ENCODE measurements at places on chromosomes 12 and 14.

GRCh38 chr14:70666361-70666686 is 24.6 kb downstream of the TTC9 start:
- DNase-seq, result no peak

DNA sequence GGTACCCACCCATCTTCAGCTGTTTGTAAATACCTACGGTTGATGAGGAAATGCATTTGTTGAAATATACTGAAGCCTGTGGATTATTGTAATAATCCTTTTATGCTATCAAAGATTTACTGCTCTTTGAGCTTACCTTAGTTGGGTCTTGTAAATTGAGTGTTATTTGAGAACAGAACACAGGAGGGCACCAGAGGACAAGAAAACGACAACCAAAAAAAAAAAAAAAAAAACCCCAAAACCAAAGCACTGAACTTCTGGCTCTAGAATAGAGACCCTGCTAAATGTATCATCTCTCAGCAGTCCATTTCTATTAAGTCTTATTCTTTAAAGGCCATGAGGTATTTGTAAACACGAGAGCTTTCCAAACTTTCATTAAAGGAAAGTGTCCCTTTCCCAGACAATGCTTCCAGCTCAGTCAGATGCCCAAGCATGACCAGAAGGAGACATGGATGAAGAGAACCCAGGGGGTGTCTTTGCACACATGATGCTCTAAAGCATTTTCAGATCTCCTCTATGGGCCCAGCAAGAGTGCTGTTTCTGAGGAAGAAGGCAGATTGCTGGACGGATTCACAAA is 763.9 kb downstream of the NRXN3 start:
- DNase-seq, result no peak

- DNase-seq, result no peak
Observed at GRCh38 chr12:14367040-14367661, 1.7 kb downstream of the ATF7IP start.

GRCh38 chr14:105855893-105856675 is 329.7 kb downstream of the TMEM121 start:
- DNase-seq, result no peak

GRCh38 chr12:94272280-94272679 is 123.9 kb downstream of the PLXNC1 start:
- DNase-seq, result no peak

GRCh38 chr12:10771132-10771733 is 31.2 kb downstream of the TAS2R7 start:
- no peak for DNase-seq

DNA sequence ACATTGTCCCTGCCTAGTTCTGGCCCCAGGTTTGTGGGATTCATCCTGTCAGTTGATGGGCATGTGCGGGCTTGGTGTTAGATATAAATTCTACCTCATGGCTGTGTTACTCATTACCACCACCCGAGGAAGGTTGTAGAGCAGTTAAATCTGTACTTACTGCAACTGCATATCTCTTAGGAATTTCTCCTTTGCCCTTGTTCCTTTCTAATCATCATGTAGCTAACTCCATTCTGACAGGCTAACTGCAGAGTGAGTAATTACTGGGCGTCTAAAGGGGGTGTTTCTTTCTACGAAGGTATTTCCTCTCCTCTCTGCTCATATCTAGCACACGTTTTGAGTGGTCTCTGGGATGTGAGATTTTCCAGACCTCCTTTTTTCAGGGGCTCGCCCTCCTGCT is 1076.7 kb downstream of the TMTC2 start:
- DNase-seq, result no peak

GRCh38 chr12:63928305-63928704 is 83.8 kb downstream of the SRGAP1 start:
- no peak for DNase-seq

- DNase-seq, result no peak
Observed at GRCh38 chr12:108338915-108339657, at the start of gene CMKLR1. CMKLR1 (minus strand) TSS chr12:108339311; CDS start chr12:108293591, 45,720 bp downstream.

GRCh38 chr12:93943780-93944179 is 204.6 kb upstream of the PLXNC1 start:
- no peak for DNase-seq

DNA sequence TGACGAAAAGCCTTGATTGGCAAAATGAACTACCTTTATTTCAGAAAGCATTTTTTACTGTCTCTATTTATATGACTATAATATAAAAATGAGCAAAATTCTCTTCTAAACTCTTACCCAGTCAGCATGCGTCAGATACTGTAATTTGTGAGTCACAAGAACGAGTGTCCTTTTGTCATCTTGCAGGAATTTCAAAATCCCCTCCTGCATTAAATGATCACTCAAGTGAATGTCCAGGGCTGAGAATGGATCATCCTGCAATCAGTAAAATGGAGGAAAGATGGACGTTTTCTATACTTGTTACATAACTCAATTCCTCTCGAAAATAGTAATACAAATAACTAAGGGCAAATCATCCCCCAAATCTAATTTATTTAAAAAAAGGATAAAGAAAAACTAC is 77.7 kb upstream of the KCNJ8 start:
- DNase-seq, result no peak

- DNase-seq, result no peak
Observed at GRCh38 chr14:66135831-66136230, 350.3 kb upstream of the CCDC196 start.

- no peak for DNase-seq
Observed at GRCh38 chr12:102023343-102023930, 38.4 kb downstream of the WASHC3 start.

- no peak for DNase-seq
Observed at GRCh38 chr14:52846591-52846990, 55.2 kb upstream of the GNPNAT1 start.

- peak; percentile 88 for DNase-seq
Observed at GRCh38 chr12:52884526-52885293, 20.2 kb downstream of the KRT8 start.

- no peak for DNase-seq
Observed at GRCh38 chr14:64082837-64083236, 211.3 kb downstream of the ESR2 start.

DNA sequence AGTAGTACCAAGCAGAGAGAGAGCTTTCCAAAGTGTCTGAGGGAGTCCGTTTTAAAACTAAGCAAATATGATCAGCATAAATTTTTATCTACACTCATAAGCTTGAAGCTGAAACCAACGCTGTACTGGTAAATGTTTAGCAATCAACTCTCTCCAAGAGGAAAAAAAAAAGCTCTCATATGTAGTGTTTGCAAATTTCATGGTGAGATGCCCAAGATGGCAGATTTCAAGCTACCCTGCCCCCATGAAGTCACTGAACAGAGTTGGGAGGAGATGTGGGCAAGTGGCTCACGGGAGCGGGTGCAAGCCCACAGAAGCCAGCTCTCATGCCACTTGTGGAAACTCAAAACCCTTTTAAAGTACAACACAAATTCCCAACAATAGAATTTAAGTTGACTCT is 475.8 kb downstream of the BCAT1 start:
- no peak for DNase-seq

GRCh38 chr14:61927520-61927919 is 165.3 kb downstream of the SNAPC1 start:
- DNase-seq, result no peak

- DNase-seq, result peak; percentile 41
Observed at GRCh38 chr12:126772171-126772864, 1494.7 kb upstream of the TMEM132C start.

DNA sequence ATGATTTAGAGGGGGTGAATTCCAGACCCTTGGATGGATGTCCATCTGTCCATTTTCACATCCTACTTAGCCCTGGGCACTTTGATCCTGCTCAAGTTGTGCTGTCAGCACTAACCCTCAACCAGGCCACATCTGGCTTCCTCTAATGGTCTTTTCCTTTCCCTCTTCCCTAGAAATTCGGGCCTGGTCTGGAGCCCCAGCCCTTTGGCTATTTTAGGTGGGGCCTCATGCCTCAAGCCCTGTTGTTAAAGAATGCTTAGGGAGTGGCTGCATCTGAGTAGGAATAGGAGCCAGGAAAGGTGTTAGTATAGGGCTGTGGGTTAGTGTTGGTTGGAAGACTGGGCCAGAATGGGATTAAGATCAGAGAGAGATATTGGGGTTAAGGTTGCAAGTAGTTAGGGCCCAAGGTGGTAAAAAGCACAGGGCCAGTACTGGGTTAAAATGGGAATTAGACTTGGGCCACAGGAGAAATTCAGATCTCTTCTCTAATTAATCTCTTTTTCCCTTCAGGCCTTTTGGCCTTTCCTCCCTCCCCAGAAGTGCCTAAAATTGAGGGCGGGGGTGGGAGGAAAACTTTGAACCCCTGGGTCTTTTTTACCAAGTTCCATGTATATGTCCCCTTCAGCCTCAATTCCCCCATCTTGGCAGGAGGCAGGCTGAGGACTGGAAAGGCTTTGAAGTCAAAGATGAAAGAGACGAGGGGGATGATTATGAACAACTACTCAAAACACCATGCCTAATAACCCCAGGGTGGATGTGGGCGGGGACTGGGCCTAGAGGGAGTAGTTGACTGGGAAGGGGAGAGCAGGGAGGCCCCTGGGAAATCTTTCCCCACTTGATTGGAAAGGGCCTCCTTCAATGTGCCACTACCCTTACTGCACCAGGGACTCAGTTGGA is 4.0 kb upstream of the ZNF385A start:
- DNase-seq, result no peak

DNA sequence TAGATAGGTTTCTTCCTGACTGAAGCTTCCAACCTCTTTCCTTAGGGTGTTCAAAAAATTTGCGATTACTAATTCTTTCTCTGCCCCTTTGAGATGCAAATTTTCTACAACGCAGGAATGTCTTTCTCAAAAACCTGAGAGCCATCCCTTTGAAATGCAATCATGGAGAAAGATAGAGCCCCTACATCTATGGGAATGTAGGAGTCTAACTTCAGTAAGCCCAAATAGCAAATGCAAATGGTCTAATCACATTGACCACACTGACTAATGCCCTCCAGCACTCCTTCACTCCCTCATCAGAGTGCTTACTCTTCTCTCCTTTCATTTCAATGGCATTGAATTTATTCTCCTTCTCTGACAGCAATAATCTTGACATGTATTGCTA is 107.1 kb downstream of the SLC6A15 start:
- no peak for DNase-seq

DNA sequence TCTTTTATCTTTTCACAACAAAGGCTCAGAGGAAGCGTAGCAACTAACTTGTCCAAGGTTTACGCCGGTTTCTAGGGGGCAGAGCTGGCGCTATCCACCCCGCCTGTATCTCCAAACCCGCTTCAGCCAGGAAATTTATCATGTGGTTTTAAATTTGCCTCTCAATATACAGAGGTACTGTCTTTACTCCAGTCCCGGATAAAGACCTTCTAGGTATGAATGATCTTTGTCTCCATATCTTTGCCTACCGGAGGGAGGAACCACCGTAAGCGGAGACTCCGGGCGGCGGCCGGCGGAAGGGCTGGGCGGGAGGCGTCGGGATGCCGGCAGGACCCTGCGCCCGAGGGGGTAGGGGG is 693 bp upstream of the RIMKLB start:
- no peak for DNase-seq

GRCh38 chr14:35213143-35213788 is 78.9 kb upstream of the PSMA6 start:
- DNase-seq, result no peak

DNA sequence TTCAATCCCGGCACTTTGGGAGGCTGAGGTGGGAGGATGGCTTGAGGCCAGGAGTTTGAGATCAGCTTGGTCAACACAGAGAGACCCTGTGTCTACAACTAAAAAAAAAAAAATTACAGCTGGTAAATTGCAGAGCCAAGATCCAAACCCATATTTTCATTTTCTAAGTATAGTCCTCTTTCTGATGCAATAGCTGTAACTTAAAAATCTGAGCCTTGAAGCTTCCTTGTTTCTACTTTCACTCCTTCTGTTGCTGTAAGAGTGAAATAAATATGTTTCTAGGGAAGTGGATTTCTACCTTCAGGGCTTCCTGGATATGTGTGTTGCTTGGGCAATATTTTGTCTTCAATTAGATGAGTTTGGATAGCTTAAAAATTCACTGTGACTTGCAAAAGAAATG is 42.0 kb upstream of the PRICKLE1 start:
- DNase-seq, result no peak
